ENCODE measurements at places on chromosomes 16 and 17. TPM values are rescaled to one million over a fixed set of nuclear protein-coding genes. Genes with fewer than 3 reads are reported as not detected.

Gene TMEM186
- polyA plus RNA-seq = 6.4 TPM

Gene TERB1
- polyA plus RNA-seq = not detected

Gene OR1F1
- polyA plus RNA-seq = not detected

Gene GPR139
- not detected for polyA plus RNA-seq

Gene MYH1
- 0.05 TPM for polyA plus RNA-seq

Gene GLIS2
- polyA plus RNA-seq = 6.2 TPM

Gene TEKT5
- 0.10 TPM for polyA plus RNA-seq

Gene RPH3AL
- polyA plus RNA-seq = 30.1 TPM

Gene TMEM238L
- polyA plus RNA-seq = not detected

Gene CCT6B
- 1.5 TPM for polyA plus RNA-seq

Gene SHISA9
- polyA plus RNA-seq = 0.22 TPM

Gene SLFN14
- polyA plus RNA-seq = not detected

Gene CCL8
- 1.6 TPM for polyA plus RNA-seq

Gene HS3ST3B1
- 0.95 TPM for polyA plus RNA-seq

Gene TMEM100
- polyA plus RNA-seq = 30.8 TPM

Gene SLC13A5
- polyA plus RNA-seq = 0.34 TPM

Gene CRYBA1
- polyA plus RNA-seq = not detected
